ENCODE measurements at places on chromosomes 7 and 10.

- no peak for DNase-seq
These were observed 221.7 kb downstream of the TCERG1L start for GRCh38 chr10:131089861-131090260.

- DNase-seq, result no peak
These were observed 21.5 kb downstream of the WASL start for GRCh38 chr7:123727071-123727837.

- DNase-seq, result no peak
These were observed 20.3 kb downstream of the NOD1 start for GRCh38 chr7:30458311-30458710.

GRCh38 chr10:127434006-127434405, 115.1 kb upstream of the NPS start:
- DNase-seq, result no peak

GRCh38 chr7:101113836-101114235, 13.1 kb upstream of the SERPINE1 start:
- no peak for DNase-seq

GRCh38 chr10:52757773-52758172, 14.8 kb downstream of the MBL2 start:
- no peak for DNase-seq

DNA sequence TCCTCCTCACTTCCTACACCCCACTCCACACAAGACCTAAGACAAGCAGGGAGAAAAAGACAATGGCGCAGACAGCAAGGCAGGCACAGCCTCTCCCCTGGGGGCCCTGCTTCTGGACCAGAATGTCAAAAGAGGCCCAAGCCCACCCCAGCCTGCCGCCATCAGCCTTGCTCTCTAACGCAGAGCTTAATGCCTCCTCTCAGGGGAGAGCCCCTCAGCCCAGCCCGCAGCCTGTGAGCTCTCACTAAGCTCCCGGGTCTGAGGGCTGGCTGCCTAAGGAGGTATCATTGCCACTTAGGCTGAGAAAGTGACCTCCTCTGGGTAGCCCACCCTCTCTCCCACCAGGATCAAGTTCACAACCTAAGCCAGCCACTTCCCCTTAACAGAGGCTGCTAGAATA, 16.7 kb downstream of the SLIT1 start:
- no peak for DNase-seq

- DNase-seq, result no peak
These were observed 4.5 kb downstream of the STAM start for GRCh38 chr10:17648243-17649035.

DNA sequence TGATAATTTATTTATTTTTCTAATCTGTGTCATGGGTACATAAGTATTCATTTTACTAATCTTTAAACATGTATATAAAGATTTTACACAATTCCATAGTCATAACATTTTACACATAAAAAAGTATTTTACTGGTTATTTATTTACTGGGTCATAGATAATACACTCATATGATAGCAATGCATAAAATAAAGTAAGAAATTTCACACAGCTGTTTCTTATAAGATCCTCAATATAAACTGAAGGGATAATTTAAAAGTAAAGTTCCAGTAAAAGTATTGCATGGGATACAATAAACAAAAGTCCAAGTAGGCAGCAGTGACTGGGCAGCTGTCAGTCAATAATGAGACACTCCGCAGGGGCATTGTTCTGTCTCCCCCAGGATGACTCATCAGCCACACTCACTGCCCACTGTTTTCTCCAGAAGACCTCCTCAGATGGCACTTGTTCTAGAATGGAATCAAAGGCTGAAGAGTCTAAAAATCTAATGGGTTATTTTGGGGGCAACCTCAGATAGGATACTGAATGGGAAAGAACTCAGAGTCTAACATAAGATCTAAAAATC, 32.7 kb downstream of the DPY19L1 start:
- DNase-seq, result no peak

- no peak for DNase-seq
These were observed 594.9 kb upstream of the IGFBP3 start for GRCh38 chr7:46515844-46516590.

DNA sequence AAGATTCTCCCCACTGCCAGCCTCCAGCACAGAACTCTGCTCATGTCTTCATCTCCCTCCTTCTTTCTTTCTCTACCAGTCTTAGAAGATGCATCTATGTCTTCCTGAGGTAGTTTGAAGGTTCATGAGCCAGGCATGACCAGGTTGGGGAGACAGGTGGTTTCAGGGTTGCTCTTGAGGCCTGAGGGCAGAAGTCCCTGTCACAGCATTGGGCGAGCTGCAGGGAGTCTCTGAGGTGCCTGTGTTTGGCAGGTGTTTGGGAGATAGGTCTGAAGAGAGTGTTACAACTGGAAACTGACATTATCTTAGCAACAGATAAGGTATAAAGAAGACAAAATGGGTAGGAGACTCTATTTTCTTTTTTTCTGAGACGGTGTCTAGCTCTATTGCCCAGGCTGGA, 18.7 kb downstream of the PRSS2 start:
- no peak for DNase-seq

DNA sequence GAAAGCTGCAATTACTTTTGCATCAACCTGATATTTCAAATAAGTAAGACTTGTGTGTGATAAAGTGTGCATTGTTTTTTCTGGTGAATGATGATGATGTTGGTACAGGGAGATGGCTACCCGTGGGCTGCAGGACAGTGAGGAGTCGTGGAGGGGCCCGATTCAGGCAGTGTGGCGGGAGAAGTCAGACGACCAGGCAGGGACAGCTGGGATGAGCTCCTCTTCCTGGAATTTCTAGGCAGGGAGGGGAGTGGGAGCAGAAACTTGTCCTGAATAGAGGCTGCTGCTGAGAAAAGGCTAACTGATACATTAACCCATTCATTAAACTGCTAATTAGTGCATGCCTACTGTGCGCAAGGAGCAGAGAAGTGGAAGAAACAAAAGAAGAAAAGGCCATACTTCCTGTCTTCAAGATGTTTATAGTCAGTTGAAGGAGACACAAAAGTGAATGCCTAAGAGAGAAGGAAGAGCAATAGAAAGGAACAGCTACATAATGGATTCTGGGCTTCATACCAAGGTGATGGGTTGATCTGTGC, 9.3 kb upstream of the GATAD1 start:
- DNase-seq, result no peak

DNA sequence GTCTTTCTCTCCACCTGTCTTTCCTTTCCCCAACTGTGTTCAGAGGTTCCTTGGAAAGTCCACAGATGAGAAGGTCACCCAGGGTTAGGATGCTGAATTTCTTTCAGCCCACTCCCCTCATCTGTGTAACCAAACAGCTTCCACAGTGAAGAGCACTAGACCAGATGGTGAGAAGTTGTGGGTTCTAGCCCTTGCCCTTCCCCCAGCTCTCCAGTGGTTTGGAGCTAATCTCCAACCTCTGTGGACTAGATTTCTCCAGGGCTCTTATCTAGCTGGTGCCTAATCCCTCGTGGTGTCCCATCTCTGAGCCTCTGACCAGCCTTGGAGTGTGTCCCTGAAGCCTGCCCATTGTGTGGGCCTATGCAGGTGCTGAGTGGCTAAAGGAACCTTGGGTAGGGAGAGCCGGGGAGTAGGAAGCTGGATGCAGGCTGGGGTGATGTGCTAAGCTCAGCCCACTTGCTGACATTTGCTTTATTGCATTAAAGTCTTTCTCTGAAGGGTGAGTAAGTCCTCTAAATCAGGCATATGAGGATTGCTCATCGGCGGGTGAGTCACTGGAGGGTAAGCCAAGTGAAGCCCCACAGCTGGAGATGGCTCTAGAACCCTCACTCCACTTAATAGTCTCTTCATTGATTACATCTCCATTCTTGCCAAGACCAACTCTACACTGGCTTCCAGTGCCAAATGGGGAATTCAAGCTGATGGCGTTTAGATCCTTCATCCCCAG, 14.9 kb downstream of the DUSP5 start:
- DNase-seq, result no peak
